ENCODE measurements at places on chromosomes 11 and 22.

DNA sequence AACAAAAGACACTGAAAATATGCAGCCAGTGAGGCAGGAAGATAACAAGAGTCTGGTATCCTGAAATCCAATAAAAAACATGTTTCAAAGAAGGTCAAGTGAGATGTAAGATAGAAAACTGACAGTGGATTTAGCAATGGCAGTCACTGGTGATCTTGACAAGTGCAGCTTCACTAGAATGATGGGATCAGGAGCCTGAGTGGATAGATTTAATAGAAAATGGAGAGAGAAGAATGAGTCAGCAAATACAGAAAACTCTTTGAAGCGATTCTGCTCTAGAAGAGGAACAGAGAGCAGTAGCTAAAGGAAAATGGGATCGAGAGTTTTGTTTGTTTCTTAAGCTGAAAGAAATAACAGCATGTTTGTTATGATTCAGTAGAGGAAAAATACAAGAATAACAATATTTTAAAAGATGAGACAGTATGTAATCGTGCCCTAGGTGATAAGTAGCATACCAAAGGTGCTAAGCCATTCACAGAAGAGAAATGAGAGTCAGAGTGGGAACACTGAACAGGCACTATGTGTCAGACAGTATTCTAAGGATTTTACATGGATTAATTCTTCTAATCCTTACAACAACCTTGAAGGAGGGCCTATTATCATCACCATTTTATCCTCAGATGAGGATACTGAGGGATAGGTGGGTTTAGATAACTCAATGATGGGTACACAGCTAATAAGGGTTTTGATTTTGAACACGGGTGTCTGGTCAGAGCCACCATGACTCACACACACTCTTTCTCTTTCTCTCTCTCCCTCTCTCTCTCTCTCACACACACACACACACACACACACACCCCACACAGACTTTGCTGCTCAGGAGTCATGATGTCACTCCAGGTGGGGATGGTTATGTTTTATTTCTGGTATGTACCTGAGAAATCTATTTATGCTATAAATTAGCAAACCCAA lies 36.3 kb downstream of the MRE11 start:
- DNase-seq = no peak

DNA sequence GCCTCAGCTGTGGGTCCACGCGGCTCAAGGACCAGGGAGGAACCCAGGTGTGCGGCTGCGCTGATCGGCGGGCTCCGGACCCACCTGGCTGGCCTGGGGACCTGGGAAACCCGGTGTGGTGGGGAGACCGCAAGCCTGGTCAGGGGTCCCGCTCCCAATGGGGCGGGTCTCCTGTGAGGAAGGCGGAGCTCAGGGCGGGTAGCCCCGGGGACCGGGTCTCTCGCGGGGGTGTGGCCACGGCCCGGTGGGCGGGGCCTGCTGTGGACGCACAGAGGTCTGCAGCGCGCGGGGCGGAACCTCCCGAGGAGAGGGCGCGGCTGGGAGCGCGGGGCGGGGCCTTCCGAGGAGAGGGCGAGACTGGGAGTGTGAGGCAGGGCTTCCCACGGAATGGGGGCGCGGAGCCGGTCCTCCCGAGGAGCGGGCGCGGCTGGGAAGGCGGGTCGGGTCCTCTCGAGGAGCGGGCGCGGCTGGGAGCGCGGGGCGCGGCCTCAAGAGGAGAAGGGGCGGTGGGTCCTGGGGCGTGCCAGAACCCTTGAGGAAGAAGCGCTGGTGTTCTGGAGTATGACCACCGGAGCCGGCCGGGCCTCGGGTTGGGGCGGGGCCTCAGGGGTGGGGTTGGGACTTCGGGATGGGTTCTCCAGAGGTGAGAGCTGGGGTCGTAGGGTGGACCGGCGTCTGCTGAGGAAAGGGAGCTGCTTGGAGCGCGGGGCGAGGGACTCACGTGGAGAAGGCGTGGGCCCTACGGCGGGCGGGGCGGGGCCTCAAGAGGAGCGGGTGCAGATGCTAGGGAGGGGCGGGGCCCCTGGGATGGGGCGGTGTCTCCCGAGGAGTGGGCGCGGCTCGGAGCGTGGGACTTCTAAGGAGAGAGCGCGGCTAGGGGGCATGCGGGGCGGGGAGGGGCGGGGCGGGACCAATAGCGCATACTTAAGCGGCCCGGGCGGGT lies 20.8 kb downstream of the DGCR6L start:
- peak; percentile 21 for DNase-seq

DNA sequence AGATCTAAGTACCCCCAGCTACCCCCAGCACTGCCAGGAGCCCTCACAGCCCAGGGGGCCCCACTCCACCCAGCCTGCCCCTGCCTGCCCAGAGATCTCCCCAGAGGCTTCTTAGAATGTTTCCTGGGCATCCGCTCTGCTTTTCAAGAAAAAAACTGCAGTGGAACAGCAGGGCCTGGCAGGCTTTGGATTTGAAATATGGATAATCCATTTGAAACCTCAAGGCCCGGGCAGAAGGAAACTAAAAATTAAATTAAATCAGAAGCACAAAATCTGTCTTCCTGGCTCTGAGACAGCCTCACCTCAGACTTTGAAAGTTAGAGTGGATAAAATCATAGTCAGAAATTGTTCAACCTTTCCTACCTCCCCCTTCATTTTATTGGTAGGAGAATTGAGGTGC lies 273.6 kb downstream of the OPCML start:
- DNase-seq = no peak

GRCh38 chr11:3049430-3050243 lies 7.6 kb downstream of the CARS1 start:
- peak; percentile 34 for DNase-seq

DNA sequence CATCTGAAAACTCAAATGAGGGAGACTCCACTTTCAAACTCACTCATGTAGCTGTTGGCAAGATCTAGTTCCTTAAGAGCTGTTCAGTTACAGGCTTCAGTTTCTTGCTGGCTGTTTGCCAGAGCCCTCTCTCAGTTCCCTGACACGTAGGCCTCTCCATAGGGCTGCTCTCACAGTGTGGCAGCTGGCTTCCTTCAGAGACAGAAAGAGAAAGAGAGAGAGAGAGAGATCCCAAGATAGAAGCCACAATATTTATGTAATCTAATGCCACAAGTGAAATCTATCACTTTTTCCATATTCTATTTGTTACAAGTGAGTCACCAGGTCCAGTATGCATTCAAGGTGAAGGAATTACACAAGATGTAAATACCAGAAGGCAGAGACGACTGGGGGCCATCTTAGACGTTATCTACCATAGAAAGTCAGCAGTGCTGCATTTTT lies 168.8 kb downstream of the RCN1 start:
- no peak for DNase-seq

- DNase-seq = no peak
Observed at GRCh38 chr22:44445307-44445680, 52.7 kb downstream of the RTL6 start.

- no peak for DNase-seq
Observed at GRCh38 chr11:78212586-78213371, 24.1 kb downstream of the USP35 start.

GRCh38 chr11:42345933-42346332 lies 886.5 kb upstream of the LRRC4C start:
- DNase-seq = no peak

DNA sequence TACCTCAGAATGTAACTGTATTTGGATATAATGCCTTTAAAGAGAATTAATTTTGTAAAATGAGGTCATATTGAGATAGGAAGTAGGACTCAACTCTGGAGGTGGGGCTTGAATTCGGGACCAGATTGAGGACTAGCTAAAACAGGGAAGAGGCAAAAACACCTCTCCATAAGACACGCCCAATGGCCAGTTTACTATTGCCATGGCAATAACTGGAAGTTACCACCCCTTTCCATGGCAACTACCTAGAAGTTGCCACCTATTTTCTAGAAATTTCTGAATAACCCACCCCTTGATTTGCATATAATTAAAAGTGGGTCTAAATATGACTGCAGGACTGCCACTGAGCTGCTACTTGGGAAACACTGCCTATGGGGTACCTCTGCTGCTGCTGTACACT lies 206.4 kb downstream of the TTC28 start:
- no peak for DNase-seq

DNA sequence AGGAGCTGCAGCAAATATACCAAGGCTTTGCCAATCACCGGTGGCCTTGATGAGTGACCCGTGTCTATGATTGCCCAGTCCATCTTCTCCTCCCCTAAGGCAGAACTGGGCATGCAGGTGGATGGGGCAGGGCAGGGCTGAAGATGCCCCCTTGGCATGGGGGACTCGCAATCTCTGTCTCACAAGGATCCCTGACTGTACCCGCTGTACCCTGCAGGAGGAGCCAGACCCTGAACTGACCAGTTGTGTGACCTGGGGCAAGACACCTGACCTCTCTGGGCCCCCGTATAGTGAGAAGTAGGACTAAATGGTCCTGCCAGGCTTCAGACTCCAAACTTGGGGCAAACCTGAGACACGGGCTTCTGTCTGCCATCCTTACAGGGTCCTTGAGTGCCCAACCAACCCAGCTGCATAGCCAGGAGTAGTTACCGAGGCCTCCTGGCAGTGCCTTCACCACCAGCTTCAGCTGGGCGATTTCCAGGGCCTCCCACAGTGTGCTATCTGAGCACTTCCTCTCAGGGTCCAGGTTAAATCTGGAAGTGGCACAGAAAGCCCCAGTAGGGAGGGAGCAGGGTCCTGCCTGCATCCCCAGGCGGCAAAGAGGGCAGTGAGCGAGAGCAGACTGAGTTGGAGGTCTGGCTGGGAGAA lies 6.4 kb upstream of the KCNJ11 start:
- DNase-seq = no peak

GRCh38 chr22:47767403-47767802 lies 1005.0 kb downstream of the TBC1D22A start:
- no peak for DNase-seq

- no peak for DNase-seq
Observed at GRCh38 chr11:122877732-122878131, 4.8 kb upstream of the JHY start.

DNA sequence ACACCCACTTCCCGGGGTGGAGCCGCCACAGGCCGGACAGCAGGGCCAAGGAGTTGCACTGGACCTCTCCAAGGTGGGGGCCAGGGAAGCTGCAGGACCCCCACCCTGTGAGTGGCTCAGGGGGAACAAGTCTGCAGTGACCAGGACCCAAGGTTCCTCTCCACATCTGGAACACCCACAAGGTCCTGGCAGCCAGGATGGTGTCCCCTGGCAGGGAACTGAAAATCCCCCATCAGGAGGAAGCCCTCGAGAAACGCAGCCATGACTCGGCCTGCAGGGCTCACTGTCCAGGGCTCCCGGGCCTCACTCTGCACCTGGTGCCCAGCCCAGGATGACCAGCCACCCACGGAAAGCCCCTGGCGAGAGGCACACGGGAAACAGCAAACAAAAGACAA lies 11.5 kb downstream of the RNH1 start:
- DNase-seq = no peak

GRCh38 chr11:79482800-79483199 lies 42.0 kb upstream of the TENM4 start:
- no peak for DNase-seq

- DNase-seq = no peak
Observed at GRCh38 chr11:82889133-82890001, 10.9 kb downstream of the PRCP start.

DNA sequence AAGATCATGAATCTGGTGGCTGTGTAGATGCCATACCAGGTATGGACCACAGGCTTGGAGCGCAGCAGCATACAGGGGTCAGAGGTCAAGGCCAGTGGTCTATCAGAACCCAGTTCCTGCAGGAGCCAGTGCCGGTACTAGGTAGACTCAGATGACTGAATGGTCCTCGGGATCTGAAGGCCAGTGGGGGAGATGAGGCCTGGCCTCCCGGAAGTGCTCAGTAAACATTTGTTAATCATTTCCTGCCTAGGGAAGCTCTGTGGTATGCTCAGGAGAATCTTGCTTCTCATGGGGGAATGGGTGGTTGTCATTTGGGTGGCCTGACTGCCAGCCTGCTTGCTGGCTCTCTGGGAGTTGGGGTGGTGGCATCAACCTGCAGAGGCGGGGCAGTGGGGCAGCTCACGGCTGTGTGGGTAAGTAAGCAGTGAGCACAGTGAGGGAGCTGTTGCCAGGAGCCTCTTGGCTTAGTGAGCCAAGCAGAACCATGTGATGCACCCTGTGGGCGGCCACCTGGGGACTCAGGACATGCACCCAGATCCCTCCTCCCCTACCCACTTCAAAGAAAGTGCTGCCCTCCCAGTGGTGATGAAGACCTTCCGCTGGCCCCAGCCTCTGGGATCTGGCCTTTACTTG lies 33.0 kb downstream of the PTPRJ start:
- no peak for DNase-seq

DNA sequence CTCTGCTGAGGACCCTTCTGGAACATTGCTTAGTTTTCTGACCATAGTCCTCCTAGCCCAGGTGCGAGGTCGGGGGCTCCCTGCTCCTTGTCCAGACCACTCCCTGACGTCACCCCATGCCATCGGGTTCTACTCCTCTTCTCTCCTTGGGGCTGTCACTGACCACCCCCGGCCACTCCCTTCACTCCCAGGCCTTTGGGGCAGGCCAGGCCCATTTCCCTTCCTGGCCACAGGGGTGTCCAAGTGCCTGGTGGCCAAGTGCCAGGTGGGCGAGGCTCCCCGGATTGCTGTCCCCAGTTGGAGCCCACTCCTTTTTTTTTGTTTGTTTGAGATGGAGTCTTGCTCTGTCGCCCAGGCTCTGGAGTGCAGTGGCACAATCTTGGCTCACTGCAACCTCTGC lies 19.5 kb downstream of the MRGPRD start:
- DNase-seq = no peak

- no peak for DNase-seq
Observed at GRCh38 chr11:13695886-13696285, 27.4 kb downstream of the FAR1 start.

GRCh38 chr11:128374026-128374425 lies 213.3 kb downstream of the ETS1 start:
- DNase-seq = no peak

DNA sequence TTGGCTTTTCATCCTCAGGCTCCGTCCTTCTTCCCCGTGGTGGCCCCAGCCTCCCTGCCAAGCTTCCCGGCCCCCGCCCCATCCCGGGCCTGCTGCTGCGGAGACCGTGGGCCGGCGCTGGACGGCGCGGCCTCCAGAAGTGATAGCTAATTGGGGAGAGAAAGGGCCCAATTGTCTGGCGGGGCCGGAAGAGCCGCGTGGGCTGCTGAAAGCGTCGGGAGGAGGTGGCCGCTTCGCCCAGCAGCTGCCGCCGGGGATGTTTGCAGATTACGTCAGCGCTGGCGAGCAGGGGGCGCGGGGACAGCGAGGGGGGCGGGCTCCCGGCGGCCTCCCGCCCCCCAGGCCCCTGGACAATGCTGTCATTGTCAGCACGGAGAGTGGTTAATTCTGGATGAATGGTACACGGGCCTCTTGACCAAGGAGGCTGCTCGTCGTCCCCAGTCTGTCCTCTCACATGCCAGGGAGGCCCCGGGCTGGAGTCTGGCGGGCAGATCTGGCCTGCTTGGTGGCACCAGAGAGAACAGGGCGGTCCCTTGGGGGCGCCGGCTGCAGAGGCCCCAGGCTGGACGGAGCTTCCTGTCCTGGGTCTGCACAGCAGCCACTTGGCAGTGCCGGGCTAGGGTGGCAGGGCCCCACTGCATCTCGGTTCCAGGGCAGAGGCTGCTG lies 1.6 kb downstream of the SMIM38 start:
- no peak for DNase-seq

- DNase-seq = no peak
Observed at GRCh38 chr11:103147627-103148026, 38.4 kb downstream of the DYNC2H1 start.

Measured in esophagus squamous epithelium (tissue), 5 donors.